Inflammatory macrophage treated with lipopolysaccharide for 1 hour (primary cell): ENCODE measurements at places on chromosomes 3 and 15.
A peak's percentile ranks its signal among the peaks of the same experiment; 100 is the strongest.

DNA sequence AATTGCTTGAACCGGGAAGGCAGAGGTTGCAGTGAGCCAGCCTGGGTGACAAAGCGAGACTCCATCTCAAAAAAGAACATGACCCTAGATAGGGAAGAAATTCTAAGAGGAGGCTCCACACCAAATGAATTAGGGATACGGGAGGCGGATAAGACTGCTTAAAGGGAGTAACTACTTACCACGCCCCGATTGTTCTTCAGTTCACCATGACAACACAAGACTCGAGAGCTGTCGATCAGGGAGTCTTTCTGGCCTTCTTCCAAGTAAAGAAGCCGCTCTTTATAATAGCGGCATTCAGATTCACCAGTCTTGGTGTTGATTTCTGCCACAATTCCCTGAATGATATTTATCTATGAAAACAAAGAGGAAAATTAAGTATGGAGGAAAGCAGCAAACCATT is 53.9 kb upstream of the TASOR start:
- DNase-seq = no peak

- DNase-seq = no peak
Observed at GRCh38 chr3:106183762-106184391, 315.1 kb upstream of the CBLB start.

DNA sequence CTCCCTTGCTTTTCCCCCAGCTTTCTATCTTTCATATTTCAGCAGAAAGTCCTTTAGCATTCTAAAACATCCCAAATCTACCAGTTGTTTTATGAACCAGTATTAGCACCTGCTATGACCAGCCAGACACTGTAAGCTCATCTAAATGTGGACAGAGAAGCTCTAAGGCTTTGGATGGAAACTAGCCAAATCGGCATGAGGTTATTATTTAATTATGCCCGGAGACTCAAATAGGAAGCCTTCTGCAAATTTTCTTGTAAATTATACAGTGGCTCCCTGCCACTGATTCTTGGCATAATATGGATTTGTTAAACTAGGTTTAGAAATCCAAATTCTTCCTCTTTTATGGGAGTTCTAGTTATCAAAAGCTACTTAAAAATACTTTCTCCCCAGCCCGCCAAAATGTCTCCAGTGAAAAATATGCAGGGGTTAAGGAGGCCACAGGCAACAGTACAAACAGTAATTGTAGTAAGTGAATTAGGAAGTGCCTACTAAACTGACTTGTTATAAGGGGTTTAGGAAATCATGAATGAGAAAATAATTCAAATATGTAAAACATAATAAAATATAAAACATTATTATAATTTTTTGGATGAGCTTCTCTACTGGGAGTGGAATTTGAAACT is 15.4 kb downstream of the MYH15 start:
- no peak for DNase-seq

DNA sequence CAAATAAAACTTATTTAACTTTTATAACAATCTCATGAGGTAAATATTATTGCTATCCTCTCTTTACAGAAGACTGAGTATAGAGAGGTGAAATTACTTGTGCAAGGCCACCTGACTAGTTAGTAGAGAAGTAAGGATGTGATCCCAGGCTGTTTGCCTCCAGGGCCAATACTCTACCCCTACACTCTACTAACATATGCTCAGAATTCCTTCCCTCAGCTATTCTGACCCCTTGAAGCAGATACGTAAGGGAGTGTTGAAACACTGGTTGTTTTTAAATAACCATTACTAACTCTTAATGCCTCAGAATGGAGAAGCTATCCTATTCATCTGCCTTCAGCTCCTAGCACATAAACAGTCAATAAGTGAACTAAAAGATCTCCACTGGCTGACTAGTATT is 24.1 kb downstream of the CSTA start:
- DNase-seq = no peak

- DNase-seq = no peak
Observed at GRCh38 chr15:38351466-38351865, 98.8 kb downstream of the SPRED1 start.

DNA sequence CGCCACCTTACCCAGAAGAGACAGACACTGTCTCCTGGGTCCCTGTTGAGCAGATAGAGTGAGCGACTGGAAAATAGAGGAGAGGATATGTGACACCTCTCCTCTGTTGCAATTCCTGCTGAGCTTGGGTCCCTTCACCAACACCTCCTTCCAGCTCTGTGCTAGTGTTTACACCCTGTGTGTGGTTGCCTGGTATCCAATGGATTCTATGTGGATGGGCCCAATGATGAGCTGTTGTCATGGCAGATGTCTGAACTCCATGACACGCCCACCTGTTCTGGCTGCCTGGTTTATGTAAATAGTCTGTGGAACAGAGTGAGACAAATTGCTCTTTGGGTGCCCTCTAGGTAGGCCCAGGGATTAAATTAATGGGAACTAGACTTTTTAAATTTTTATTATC is 23.7 kb downstream of the RBM5 start:
- no peak for DNase-seq

GRCh38 chr15:50854601-50855490 is 53.6 kb upstream of the AP4E1 start:
- peak; percentile 74 for DNase-seq

DNA sequence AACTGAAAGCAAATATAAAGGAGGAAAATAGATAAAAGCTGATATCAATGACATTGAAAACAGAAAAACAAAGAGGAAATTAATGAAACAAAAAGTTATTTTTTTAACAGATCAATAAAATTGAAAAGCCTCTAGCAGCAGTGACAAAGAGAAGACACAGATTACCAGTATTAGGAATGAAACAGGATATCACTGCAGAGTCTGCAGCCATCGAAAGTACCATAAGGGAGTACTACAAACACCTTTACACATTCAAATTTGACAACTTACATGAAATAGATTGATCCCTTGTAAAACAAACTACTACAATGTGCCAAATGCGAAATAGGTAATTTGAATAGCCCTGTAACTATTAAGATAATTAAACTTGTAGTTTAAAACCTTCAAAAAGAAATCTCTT is 24.9 kb upstream of the DHX36 start:
- DNase-seq = no peak

DNA sequence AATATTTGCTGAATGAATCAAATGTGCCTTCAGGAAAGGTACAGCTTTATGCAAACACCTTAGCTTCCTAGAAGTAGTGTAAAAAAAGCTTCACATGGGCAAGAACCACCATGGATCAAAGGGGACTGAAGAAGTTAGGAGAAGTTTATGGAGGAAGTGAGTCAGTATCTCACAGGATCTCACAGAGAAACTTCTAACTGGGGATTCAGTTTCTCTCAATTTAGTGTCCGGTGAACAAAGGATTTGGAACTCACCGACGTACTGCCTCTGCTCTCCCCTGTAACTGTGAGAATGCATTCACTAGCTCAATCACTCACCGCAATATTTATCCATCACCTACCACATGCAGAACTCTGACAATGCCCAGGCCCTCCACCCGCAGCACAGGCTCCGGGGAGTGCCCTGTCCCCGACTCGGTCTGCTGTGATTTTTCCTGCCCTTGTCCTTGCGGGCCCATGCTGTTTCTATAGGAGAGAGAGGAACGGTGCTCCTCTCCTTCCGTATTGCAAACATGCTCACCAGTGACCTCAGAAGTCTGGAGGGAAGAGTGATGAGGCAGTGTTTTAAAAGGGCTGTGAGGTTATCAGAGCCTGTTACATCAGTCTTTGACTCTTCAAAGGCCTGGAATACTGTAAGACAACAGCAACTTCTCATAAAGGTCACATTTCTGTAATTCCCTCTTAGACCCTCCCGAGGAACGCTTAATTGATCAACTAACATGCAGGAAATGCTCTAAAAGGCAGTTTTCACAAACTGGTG is 222.5 kb upstream of the ICE2 start:
- no peak for DNase-seq

- no peak for DNase-seq
Observed at GRCh38 chr15:51973220-51973619, 1.6 kb upstream of the LEO1 start.

DNA sequence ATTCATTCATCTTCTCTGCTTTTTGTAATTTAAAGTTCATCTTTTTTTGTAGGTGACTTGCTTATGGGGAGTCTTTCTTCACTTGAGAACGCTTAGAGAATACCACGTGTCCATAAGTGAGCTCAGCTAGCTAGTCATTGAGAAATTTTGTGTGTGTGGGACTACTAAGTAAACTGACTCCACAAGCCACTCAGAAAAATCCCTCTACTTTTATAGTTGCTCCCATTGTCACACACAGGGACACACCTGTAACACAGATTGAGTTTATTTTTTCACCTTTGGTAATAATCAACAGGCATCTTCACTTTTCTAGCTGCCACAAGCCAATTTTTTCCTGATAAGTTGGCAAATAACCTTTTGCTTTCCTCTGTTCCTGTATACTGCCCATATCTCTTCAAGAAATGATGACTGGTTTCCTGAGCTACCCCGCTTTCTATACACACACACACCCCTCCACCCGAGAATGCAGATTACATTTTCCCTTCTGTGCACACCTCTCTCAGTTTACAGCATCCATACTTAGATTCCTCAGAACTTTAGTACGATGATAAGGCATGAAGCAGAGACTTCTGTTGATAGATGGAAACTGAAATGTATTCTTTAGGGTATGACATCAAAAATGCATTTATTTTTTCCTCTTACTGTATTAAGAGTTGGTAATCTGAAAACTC is 4.6 kb downstream of the TSC22D2 start:
- peak; percentile 73 for DNase-seq
